CD4-positive, alpha-beta T cell treated with Interleukin-12 subunit alpha and Interleukin-12 subunit beta, for 1 hour (primary cell): ENCODE measurements at places on chromosomes 1 and 21.

DNA sequence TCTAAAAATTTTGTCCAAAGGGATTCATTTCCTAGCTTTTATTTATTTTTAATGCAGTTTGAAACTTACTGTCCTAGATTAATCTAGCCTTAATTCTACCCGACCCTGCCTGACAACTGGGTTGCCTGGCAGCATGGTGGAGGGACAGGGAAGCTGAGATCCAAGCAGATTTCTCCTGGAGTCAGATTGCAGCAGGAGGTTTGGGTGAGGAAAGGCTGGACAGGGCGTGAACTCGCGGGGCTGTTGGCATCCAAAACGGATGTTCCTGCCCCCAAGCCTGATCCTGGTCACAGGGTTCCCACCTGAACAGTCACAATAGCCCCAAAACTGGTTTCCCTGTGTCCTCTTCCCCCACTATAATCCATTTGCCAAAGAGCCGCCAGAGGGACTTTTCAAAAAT lies 23.2 kb downstream of the TCEA3 start:
- DNase-seq, result no peak

DNA sequence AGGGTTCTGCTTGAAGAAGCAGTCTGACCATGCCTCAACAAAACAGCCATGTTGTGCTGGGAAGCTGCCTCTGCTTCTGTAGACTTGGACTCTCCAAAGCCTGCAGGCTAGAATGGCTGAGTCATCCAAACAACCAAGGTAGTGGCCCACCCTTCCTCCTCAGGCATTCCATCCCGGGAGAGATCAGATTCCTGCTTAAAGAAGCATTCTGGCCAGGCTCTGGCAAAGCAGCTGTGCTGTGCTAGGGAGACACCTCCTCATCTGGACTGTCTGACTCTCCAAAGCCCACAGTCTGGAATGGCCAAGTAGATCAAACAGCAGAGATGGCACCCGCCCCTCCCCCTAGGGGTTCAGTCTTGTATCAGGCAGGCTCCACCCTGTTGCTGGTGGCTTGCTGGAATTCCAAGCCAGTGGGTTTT lies 38.3 kb upstream of the F3 start:
- DNase-seq, result no peak

DNA sequence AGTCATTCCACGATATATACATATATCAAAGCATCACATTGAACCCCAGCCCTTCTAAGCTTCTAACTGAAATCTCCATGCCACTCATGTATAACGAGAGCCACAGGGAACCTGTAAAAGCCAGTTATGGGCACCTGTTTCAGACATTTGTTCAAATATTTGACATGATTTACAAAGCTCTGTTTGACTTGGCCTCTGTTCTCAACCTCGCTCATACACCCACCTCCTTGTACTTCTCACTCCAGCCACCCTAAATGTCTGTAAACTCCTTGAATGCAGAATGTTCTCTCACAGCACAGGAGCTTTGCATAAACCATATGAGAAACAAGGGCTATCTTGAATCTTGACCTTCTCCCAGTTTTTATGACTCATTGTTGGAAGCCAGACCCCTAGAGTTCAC lies 36.9 kb upstream of the CD2 start:
- DNase-seq, result no peak

DNA sequence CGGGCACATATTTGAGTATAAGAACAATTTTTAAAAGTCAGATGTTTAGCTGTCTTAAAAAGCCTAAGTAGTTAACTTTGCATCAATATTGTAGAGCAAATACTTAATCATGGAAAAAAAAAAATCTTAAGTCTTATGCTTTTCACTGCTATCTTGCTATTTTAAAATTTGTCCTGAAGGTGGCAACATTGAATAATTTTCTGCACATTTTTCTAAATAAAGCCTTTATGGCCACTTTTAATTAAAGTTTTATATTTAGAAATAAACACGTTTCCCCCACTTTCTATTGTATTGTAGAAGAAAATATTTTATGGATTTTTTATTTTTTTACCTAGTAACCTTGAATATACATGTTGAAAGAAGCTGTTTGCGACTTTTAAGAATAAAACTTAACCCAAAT lies 198.8 kb downstream of the AMY1C start:
- no peak for DNase-seq

DNA sequence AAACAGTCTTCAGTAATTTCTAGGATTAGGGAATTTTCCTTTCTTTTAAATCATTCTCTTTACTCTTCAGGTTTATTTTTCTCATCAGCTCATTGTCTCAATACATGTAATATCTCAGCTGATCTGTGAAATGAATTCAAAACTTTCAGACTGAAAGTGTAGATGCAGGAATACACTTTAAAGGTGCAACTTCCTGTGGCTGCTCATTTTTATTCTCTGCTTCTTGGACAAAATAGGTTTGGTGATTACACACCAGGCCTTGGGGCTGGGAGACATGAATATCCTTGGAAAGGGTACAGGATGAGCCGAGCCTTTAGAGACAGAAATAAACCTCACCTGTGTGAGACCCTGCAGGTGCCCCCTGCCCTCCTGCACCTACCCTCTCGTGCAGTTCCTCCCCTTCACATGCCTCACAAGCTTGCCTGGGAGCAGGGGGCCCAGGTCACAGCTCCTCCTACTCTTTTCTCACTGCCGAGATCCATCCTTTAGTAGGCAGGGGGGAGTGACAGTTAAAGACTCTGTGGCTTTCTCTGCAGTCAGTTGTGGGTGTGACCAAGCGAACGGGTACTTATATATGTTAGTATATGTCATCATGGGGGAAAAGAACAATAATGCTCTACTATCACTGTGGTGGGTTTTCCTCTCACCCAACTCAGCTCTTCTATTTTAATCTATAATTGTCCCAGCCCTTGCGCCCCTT lies 23.6 kb downstream of the XCL2 start:
- DNase-seq, result peak; percentile 53

DNA sequence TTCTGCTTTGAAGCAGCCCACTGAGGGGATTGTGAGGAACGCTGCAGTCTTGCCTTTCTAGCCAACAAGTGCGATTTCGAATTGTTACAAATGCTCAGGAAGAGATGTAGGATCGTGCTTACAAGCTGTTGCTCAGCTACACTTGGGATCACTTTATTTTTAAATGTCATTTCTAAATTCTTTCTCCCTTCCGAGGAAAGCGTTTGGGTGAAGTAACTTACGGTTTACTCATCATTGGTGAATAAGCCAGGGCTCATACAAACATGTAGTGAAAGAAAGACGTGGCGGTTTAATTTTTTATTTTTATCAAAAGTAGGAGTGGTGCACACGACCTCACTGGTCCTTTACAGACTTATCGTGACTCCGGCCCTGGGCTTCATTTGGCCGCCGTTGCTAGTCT lies 386.6 kb downstream of the KIF26B start:
- no peak for DNase-seq

DNA sequence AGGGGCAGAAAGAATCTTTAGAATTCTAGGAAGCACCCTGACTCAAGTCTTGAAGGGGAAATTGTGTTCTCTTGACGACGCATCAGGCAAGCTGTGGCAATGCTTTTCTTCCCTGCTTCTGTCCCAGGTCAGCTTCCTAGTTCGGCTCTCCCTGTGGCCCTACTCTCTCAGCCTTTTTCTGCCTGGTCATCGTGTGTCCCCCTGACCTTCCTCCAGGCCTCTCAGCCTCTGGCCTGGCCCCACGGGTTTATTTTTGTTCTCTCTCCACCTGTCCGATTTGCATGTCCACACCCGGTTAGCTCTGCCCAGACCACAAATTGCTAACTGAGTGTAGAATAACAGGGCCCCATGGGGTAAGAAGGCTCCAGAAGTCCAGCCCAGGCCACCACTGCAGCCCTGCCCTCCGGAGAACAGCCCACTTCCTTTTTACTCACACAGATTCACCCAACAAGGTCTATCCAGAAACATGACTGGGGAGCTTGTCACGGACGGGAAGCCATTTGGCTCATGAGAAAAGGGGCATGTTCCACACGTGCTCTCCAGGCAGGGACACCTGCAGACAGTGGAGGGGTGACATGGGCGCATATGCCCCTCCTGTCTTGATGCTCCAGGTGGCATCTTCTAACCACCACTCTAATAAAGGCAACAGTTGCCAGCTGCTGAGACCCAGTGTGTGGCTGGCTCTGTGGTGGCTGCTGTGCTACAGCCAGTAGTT lies 9.8 kb downstream of the KCNN3 start:
- no peak for DNase-seq

DNA sequence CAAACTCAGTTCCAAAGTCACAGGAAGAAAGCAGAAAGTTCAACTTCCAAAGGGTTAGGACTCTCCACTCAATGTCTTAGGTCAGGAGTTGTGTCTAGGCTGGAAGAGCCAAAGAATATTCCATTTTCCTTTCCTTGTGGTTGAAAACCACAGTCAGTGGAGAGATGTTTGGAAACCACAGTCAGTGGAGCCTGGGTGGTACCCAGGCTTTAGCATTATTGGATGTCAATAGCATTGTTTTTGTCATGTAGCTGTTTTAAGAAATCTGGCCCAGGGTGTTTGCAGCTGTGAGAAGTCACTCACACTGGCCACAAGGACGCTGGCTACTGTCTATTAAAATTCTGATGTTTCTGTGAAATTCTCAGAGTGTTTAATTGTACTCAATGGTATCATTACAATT lies 11.7 kb downstream of the ATF3 start:
- no peak for DNase-seq

GRCh38 chr1:196317535-196318522 lies 290.4 kb downstream of the KCNT2 start:
- DNase-seq, result no peak
